ENCODE measurements at places on chromosomes 13 and 19. TPM values are rescaled to one million over a fixed set of nuclear protein-coding genes. Genes with fewer than 3 reads are reported as not detected.
A peak's percentile ranks its signal among the peaks of the same experiment; 100 is the strongest.

DNA sequence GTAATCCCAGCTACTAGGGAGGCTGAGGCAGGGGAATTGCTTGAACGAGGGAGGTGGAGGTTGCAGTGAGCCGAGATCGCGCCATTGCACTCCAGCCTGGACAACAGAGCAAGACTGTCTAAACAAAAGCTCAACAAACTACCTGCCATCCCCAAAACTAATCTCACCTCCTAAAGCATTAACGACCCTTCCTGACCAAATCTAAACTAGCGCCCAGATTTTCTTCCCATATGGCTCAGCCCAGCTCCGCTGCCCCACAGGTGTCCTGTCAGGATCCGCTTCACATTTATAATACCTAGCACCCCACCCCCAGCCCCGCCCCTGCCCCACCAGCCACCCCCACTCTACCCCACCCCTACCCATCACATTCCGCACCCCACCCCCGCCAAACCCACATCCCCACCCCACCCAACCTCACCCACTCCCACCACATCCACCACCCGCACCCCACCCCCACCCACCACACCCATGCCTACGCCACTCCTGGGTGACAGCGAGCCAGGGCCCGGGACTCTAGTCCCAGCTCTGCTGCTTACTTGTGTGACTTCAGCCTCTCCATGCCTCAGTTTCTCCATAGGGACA is 599 bp downstream of the C19orf12 start:
- peaks cover 14% of the 10 kb centered on the region for H3K4me1 ChIP-seq
- H3K27ac ChIP-seq = peak overlapping the region; percentile 73
- H3K36me3 ChIP-seq = 0 out of 2 replicates have a peak, but pooled peaks cover 4% of the 10 kb centered on the region
- peak overlapping the region; percentile 82 for H3K4me3 ChIP-seq

- H3K27me3 ChIP-seq = no peaks in the 10 kb centered on the region
- no peak overlapping the region for H3K27ac ChIP-seq
- no peaks in the 10 kb centered on the region for H3K4me1 ChIP-seq
- H3K36me3 ChIP-seq = peaks cover 57% of the 10 kb centered on the region
- DNase-seq = no peak
Measured at GRCh38 chr13:36323951-36324566, 22.1 kb downstream of the SPART start.

Gene ACP7
- total RNA-seq = not detected

DNA sequence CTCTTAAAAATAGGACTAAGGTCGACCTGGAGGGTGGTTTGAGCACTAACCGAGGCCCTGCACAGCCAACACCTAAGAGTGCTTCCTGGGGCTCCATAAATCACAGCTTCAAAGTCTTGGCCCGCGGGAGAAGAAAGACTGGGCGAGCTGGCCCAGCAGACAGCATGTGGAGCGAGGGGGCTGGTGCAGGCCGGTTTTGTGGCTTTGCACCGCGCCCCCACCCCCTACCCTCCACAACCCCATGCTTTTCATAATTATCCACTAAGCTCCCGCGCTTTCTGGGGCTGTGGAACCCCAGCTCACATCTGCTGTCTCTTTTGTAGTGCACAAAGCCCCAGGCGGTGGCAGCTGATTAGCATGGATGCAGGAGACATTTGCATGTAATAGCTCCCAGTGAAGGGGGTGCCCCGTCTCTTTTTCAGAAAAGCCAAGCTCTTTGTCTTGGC is 17.1 kb downstream of the CARM1 start:
- H3K36me3 ChIP-seq = no peaks in the 10 kb centered on the region
- peaks cover 23% of the 10 kb centered on the region for H3K4me1 ChIP-seq
- no peak overlapping the region for H3K27ac ChIP-seq
- no peak for DNase-seq
- no peaks in the 10 kb centered on the region for H3K27me3 ChIP-seq

DNA sequence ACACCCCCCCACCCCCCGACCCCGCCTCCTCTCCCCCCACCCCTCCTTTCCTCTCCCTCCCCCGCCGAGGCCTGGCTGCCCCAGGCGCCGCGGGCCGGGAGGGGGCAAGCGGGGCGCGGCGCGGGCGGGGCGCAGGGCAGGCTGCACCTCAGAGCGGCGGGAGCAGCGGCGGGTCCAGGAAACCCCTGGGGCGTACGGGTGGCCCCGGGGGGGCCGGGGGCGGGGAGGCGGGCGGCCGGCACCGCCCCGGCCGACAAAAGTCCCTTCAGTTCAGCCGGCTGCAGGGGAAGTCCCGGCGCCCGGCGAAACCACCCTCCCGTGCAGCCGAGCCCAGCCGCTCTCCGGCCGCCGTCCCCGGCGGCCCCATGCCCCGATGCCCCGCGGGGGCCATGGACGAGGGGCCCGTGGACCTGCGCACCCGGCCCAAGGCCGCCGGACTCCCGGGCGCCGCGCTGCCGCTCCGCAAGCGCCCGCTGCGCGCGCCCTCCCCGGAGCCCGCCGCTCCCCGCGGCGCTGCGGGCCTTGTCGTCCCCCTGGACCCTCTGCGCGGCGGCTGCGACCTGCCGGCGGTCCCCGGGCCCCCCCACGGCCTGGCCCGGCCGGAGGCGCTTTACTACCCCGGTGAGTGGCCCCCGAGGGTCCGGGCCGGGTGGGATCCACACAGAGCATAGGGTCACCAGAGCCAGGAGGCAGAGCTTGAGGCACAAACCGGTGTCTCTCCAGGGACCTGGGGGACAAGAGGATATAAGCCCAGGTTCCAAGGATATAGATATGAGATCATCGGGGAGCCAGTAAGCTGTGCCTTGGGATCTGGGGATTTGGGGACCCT is at the start of gene BCL3:
Gene BCL3, plus strand, starts transcription at position 283 of the 829 bp plus-strand sequence. Its CDS starts 83 bp downstream, at position 366.
- H3K4me3 ChIP-seq = peak within 1 kb of the TSS; percentile 99
- H3K36me3 ChIP-seq = peaks cover 14% of the 10 kb centered on the region
- H3K4me1 ChIP-seq = peaks cover 37% of the 10 kb centered on the region
- H3K27ac ChIP-seq = peak within 1 kb of the TSS; percentile 94

GRCh38 chr13:21516805-21517204 is 57.7 kb upstream of the ZDHHC20 start:
- H3K36me3 ChIP-seq = peaks cover 12% of the 10 kb centered on the region
- no peak for DNase-seq
- no peaks in the 10 kb centered on the region for H3K4me1 ChIP-seq
- no peak overlapping the region for H3K4me3 ChIP-seq
- no peak overlapping the region for H3K27ac ChIP-seq

- no peaks in the 10 kb centered on the region for H3K36me3 ChIP-seq
- H3K27me3 ChIP-seq = no peaks in the 10 kb centered on the region
- no peaks in the 10 kb centered on the region for H3K4me1 ChIP-seq
- H3K4me3 ChIP-seq = no peak overlapping the region
Measured at GRCh38 chr19:36100476-36100875, 10.5 kb upstream of the OVOL3 start.

GRCh38 chr13:87661471-87661870 is 9.7 kb upstream of the SLITRK5 start:
- H3K4me3 ChIP-seq = no peak overlapping the region
- H3K27me3 ChIP-seq = no peaks in the 10 kb centered on the region
- DNase-seq = no peak
- H3K36me3 ChIP-seq = no peaks in the 10 kb centered on the region
- H3K27ac ChIP-seq = no peak overlapping the region
- no peaks in the 10 kb centered on the region for H3K4me1 ChIP-seq

GRCh38 chr13:64505336-64505910 is 2724.7 kb downstream of the PCDH9 start:
- no peak overlapping the region for H3K4me3 ChIP-seq
- DNase-seq = peak; percentile 52

- H3K4me3 ChIP-seq = no peak overlapping the region
- no peaks in the 10 kb centered on the region for H3K36me3 ChIP-seq
- H3K27me3 ChIP-seq = no peaks in the 10 kb centered on the region
- no peak overlapping the region for H3K27ac ChIP-seq
- H3K4me1 ChIP-seq = no peaks in the 10 kb centered on the region
- DNase-seq = no peak
Measured at GRCh38 chr19:32206065-32206464, 139.3 kb upstream of the ZNF507 start.

- no peaks in the 10 kb centered on the region for H3K36me3 ChIP-seq
- no peak overlapping the region for H3K4me3 ChIP-seq
- DNase-seq = no peak
- H3K27me3 ChIP-seq = peaks cover 55% of the 10 kb centered on the region
- H3K27ac ChIP-seq = no peak overlapping the region
- H3K4me1 ChIP-seq = no peaks in the 10 kb centered on the region
Measured at GRCh38 chr19:41915776-41916414, 12.4 kb downstream of the ERFL start.

DNA sequence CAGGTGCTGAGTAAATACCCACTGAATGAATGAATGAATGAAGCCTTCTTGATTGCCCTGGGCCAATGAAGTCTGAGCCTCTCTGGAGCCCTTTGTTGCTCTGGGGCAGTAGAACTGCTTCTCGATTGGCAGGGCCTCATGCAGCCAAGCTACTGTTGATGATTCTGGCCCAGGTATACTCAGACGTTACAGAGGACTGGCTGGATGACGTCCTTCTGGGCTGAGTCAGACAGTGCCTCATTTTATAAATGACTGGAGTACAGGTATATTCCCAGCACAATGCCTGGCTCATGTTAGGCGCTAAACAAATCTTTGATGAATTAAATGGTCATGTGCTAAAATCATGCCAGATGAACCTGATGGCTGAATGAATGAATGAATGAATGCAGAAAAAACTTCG is 243.8 kb upstream of the MAB21L1 start:
- H3K4me3 ChIP-seq = no peak overlapping the region
- no peak for DNase-seq
- no peaks in the 10 kb centered on the region for H3K27me3 ChIP-seq
- peaks cover 36% of the 10 kb centered on the region for H3K4me1 ChIP-seq

Gene ZNF446
- 17.8 TPM for total RNA-seq

DNA sequence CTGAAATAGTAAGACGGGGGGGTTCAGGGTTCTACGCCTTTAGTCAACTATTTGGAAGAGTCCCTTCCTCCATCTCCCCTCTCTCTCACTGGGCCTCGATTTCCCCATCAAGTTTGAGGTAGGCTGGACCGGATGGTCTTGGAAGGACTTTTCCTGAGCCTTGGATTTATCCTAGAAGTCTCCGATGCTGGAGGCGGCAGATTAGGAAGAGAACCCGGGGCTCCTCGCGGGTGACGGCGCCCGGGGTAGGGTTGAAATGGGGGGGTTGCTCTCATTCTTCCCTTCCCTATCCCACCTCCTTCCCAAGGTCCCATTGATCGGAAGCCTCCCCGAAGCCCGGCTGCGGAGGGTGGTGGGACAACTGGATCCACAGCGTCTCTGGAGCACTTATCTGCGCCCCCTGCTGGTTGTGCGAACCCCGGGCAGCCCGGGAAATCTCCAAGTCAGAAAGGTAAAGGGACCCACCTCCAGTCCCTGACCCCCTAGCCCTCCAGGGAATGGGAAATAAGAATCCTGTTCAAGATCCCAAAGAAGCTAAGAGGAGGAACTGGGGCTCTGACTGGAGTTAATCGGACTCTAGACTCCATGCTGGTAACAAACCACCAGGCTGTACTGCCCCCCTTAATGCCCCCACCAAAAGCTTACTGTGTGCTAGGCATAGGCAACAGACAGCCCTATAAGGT is 781 bp downstream of the QPCTL start:
- H3K27me3 ChIP-seq = no peaks in the 10 kb centered on the region
- peak overlapping the region; percentile 89 for H3K27ac ChIP-seq
- peaks cover 10% of the 10 kb centered on the region for H3K4me1 ChIP-seq

Gene CCDC70
- total RNA-seq = not detected

DNA sequence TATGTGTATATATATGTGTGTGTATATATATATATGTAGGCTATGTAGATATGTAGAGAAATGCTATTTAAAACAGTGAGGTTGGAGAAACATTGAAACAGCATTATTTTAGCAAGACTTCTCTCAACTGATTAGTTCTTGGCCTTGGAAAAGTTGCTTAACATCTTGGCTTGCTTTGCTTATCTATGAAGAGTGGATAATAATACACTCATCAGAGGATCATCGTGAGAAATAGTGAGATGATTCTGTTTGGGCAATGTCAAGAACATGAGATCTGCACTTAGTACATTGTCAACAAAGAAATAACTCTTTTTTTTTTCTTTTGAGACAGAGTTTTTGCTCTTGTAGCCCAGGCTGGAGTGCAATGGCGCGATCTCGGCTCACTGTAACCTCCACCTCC is 128.3 kb downstream of the KLF5 start:
- no peak overlapping the region for H3K27ac ChIP-seq
- H3K36me3 ChIP-seq = no peaks in the 10 kb centered on the region

Gene GFY
- total RNA-seq = not detected

Gene BSG
- 887 TPM for total RNA-seq

Gene ZNF544
- total RNA-seq = 32.0 TPM

DNA sequence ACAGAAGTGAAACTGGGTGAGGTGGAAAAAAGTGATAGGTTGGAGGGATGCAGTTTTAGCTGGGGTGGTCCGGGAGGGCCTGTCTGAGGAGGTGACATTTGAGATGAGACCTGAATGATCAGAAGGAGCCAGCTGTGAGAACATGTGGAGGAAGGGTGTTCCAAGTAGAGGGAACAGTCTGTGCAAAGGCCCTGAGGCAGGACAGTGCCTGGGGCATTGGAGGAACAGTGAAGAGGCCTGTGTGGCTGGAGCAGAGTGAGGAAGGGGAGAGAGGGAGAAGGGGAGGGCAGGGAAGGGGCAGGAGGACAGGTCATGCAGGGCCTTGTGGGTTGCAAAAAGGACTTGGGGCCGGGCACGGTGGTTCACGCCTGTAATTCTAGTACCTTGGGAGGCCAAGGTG is 36.3 kb upstream of the PTPRS start:
- H3K27ac ChIP-seq = no peak overlapping the region
- H3K36me3 ChIP-seq = no peaks in the 10 kb centered on the region
- no peak overlapping the region for H3K4me3 ChIP-seq
- H3K27me3 ChIP-seq = no peaks in the 10 kb centered on the region
- no peaks in the 10 kb centered on the region for H3K4me1 ChIP-seq

Gene KIR2DL1
- not detected for total RNA-seq

DNA sequence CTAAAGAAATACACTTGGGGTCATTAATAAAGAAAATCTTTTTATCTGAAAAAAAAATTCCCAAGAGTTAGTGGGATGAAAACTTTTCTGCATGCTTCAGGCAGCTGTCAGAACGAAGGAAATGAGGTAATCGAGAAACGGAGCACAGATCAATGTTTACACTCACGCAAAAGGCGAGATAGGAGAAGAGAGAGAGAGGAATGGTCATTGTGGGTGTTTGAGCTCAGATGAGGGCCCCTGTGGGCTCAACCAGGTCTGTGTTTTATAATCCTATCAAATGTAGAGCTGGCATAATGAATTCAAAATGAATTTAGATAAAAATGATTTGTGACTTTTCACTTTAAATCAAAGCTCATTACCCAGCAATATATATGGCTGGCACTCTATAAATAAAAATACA is 6.3 kb upstream of the RXFP2 start:
- H3K4me1 ChIP-seq = no peaks in the 10 kb centered on the region
- DNase-seq = no peak

- no peaks in the 10 kb centered on the region for H3K27me3 ChIP-seq
- no peaks in the 10 kb centered on the region for H3K4me1 ChIP-seq
- no peak overlapping the region for H3K27ac ChIP-seq
- peak; percentile 19 for DNase-seq
- H3K36me3 ChIP-seq = no peaks in the 10 kb centered on the region
Measured at GRCh38 chr13:80109303-80109702, 231.6 kb downstream of the SPRY2 start.

Gene SPRED3
- 7.7 TPM for total RNA-seq

DNA sequence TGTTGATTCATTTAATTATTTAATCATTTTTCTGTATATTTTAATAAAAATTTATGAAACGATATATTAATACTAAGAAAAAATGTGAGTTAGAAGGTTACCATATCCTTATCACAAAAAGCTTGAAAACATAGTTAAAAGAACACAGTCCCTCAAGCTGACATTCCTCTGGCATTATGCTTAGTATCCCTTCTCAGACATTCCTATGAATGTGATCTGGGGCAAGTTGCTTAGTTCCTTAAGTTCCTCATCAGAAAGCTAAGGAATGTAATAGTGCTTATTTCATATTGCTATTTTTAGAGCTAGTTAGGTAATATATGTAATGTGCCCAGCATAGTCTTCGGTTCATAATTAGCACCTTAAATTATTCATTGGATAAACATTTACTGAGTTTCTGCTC is 122.8 kb downstream of the MTUS2 start:
- H3K27ac ChIP-seq = no peak overlapping the region
- no peaks in the 10 kb centered on the region for H3K27me3 ChIP-seq
- no peaks in the 10 kb centered on the region for H3K4me1 ChIP-seq
- no peaks in the 10 kb centered on the region for H3K36me3 ChIP-seq
